ENCODE measurements at places on chromosomes 2 and 18.

DNA sequence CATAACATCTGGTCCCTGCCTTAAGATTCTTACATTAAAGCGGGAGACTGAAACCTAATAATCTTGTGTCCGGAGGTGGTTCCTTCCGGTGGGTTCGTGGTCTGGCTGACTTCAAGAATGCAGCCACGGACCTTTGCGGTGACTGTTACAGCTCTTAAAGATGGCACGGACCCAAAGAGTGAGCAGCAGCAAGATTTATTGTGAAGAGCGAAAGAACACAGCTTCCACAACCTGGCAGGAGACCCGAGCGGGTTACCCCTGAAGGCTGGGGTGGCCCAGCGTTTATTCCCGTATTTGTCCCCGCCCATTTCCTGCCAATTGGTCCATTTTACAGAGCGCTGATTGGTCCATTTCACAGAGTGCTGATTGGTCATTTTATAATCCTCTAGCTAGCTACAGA is 122.3 kb upstream of the SIX2 start:
- DNase-seq: no peak

- DNase-seq: no peak
Observed at GRCh38 chr2:181042706-181043105, 62.3 kb downstream of the UBE2E3 start.

GRCh38 chr2:27893006-27893405 is 2.5 kb downstream of the BABAM2 start:
- DNase-seq: no peak

DNA sequence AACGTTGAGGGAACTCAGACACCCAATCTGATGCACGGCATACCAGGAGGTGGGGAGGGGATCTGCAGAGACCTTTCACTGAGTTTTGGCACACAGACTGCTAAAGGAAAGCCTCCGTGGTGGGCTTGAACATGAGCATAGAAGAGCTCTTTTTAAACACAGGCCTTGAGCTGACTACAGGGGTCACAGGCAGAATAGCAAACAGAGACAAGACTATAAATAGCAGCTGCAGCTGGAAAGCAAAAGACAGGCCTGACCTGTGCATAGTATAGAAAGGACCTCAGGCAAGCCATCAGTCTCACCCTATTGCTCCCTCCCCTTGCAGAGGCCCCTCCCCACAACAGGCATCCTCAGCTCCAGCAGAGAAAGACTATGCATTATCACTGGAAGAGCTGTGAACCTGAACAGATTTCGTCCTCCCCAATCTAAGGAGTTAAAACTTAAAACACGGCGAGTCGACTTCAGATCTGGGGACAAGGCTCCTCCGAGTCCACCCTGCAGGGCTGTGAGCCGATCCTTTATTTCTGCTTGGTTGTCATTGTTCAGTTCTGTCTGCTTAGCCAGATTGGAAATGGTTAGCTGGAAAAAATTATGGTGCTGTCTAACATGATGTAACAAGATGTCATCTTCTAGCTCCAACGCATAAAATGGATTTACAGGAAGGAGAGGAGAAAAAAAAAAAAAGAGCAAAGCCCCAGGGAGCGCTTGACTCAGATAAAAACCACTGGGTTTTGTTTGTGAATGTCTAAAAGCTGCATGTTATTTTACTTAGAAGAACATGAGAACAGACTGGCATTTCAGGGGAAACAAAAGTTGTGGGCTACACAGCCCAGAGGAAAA is 25.2 kb upstream of the LCLAT1 start:
- no peak for DNase-seq

- no peak for DNase-seq
Observed at GRCh38 chr2:170512266-170512665, 202.9 kb upstream of the SP5 start.

GRCh38 chr2:212797484-212798205 is 259.0 kb upstream of the ERBB4 start:
- no peak for DNase-seq

- peak; percentile 41 for DNase-seq
Observed at GRCh38 chr2:128603411-128603924, 284.8 kb upstream of the HS6ST1 start.
